ENCODE measurements at places on chromosomes 2 and 18.

- no peak for DNase-seq
These were observed 211.4 kb upstream of the ZNF521 start for GRCh38 chr18:25563346-25563745.

GRCh38 chr18:75439348-75439747 lies 11.8 kb upstream of the SMIM21 start:
- DNase-seq: no peak

- DNase-seq: no peak
These were observed 49.1 kb downstream of the CENPO start for GRCh38 chr2:24842081-24843050.

DNA sequence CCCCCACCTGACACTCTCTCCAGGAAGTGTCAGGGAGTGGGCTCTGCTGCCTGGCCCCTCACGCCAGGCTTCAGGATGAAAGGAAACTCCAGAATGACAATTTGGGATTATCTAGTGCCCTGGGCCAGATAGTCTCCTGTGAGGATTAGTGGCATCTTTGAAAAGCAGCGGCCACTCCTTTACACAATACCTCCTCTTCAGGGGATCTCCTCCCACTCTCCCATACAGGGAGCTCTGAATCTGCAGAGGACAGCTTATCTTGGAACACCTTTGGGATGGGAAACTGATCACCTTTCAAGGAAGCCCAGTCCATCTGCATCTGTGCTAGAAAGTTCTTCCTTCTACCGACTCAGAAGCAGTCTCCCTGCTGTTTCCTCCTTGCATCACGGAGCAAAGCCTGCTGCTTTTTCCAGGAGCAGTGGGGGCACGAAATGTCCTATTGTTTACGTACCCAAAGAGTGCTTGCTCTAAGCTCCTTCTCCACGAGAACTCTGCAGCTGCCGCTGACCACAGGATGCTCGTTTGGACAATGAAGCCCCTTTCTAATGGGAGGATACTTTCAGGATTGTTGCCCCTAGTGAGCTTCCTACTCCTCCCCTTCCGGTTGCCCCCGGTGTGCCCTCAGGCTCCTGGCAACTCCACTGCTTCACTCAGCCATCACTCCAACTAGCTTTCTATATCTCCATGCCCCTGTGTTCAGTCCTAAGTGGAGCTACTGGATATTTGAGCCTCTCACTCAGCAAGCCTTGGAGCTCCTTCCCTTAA lies 31.5 kb downstream of the SIX3 start:
- no peak for DNase-seq

GRCh38 chr2:237744270-237744612 lies 54.3 kb upstream of the RBM44 start:
- no peak for DNase-seq

GRCh38 chr2:124805060-124805459 lies 780.0 kb downstream of the CNTNAP5 start:
- no peak for DNase-seq

DNA sequence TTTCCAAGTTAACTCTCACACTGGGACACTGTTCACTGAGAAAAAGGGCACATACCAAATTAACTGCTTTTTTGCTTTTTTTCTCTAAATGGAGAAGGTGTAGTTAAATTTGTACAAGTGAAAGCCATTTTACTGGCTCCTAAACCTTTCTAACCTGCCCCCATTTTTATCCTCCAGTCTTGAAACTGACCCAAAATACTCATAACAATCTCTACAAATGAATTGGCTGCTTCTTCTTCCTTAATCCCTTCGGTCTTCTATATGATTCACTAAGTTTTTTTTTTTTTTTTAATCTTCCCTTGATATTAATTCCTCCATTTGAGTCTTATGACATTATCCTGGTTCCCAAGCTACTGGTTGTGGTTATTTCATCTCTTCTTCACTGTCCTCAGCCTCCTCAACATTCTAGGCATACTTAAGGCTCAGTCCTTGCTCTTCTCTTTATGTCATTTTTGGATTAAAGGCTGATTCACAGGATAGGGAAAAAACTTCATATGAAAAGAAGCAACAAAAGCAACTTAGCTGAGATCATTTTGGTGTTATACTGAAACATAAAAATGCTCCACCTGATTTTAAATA lies 19.8 kb downstream of the ORC2 start:
- no peak for DNase-seq

GRCh38 chr18:56509656-56510055 lies 128.7 kb downstream of the TXNL1 start:
- no peak for DNase-seq

- DNase-seq: no peak
These were observed 13.2 kb downstream of the ADRA2B start for GRCh38 chr2:96103187-96103601.

DNA sequence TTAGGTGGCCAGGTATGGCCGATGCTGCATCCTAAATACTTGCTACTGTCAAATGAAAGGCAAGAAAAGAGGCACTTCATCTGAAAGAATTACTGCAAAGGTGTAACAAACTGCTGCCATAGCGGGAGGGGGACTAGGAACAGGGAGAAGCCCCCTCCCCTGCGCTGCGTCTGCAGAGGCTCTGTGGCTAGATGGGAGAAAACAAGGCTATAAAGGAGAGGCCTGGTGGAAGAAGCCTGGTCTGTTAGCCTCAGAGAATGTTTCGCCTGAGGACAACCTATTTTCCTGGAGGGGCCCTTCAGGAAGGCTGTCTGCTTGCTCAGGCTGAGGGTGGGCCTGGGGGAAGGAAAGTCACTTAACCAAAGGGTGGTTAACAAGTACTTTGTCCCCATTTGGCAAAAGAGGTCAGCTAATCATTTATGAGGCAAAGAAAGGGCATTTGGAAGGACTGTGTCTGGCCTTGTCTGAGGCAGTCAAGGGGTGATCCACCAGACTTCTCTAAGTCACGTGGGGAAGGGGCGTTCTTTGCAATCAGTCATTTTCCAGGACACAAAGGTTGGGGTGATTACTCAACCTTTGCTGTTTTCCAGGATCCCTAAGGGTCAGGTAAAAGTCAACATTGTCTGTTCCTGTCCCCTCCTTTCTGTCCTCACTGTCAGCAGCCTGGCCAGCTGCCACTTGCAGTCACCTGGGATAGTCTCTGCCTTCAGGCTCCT lies 103.0 kb upstream of the TMEM200C start:
- no peak for DNase-seq

- DNase-seq: no peak
These were observed 78.4 kb upstream of the FZD7 start for GRCh38 chr2:201955231-201955630.

DNA sequence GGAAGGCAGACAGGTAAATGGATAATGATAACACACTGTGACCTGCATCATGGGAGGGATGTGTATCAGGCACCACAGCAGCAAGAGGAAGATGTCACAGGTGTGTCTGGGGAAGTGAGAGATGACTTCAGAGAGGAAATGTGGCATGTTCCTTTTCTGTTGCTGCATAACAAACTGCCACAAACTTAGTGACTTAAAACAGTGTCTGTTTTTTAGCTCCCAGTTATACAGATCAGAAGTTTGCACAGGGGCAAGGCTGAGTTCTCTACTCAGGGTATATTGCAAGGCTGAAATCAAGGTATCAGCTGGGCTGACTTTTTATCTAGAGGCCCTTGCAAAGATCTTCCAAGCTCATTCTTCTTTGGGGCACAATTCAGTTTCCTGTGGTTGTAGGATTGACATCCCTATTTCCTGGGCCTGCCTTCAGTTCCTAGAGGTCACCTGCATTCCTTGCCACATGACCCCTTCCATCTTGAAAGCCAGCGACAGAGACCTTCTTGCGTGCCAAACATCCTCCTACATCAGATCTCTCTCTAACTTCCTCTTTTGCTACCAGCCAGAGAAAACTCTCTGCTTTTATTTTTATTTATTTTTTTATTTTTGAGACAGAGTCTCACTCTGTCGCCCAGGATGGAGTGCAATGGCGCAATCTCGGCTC lies 2.1 kb upstream of the MAP3K2 start:
- peak; percentile 78 for DNase-seq

DNA sequence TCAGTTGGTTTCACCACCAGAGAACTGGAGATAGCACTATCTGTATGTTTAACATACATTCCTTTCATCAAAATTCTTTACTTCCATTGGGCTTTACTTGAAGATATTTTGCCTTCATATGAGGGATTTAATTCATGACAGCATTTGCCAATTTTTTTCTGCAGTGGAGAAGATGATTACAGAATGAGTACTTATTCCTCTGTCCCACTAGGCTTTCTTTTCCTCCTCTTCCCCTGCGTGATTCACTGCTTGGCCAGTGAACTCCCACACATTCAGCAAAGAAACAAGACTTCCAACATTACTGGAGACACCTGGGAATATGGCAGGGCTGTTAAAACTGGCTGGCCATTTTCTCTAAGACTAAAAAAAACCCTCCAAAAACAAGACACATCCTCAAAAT lies 425.8 kb upstream of the KCNH7 start:
- no peak for DNase-seq

DNA sequence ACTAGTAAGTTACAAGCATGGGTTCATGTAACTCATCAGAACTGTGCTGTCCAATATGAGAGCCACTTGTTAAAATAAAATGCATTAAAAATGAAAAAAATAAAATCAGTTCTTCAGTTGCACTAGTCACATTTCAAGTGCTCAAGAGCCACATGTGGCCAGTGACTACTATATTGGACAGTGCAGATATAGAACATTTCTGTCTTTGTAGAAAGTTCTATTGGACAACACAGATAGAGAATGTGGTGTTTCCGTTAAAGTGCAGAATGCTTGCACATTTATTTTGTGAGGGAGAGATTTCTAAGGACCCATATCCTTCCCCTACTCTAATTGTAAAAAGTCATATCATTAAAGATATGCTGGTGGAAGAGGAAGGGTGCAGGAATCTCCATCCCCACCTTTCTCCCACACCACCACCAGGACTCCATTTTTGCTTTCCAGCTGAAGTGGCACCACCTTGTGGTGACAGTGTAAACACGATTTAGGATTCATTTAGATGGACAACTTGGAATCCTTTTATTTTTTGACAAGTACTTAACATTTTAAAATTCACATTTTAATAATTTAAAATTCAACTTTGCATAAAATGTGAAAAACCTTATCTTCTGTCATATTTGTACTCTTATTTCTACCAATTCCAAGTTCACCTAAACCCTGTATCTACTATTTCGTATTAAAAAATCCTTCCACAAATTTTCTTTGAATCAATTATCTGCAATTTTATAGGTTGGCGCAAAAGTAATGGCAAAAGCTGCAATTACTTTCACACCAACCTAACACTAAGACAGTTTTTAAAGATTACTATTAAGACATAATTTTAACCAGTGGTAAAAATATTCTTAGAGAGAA lies 9.4 kb upstream of the CD302 start:
- peak; percentile 68 for DNase-seq

Data from activated CD4-positive, alpha-beta T cell treated with anti-CD3 and anti-CD28 coated beads, Interleukin-2, amount 10 ng/mL, durations not matched to agents 24 days and 14 days (primary cell).